ENCODE measurements at places on chromosomes 2 and 18. TPM values are rescaled to one million over a fixed set of nuclear protein-coding genes. Genes with fewer than 3 reads are reported as not detected.

Gene SULT1C4
- 0.15 TPM for total RNA-seq

Gene LONRF2
- total RNA-seq = under 0.01 TPM

Gene MRO
- total RNA-seq = 1.00 TPM

Gene LTBP1
- total RNA-seq = 4.3 TPM

Gene REG1B
- not detected for total RNA-seq

Gene CPS1
- total RNA-seq = 36.6 TPM

Gene LOXHD1
- not detected for total RNA-seq

Gene C1QL2
- not detected for total RNA-seq

Gene GPR155
- total RNA-seq = 30.3 TPM

Gene FAM136A
- total RNA-seq = 22.0 TPM

All from melanocyte of skin (primary cell).